ENCODE measurements at places on chromosomes 2 and 18.

DNA sequence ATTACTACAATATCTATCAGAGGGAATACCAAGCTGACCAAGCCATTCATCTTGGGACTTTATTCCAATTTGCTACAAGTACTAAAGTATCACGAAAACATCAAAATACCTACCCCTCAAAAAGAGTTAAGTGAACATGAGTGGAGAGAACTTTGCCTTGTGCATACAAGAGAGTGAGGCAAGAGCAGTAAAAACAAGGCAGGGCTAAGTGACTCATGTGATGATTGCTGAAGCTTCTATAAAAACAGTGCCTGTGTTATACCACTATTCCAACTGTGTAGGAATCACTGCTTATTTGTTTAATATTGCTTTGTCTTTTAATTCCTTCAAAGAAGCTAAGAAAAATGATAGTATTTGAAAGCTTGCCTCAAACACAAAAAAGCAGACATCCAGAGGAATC is 61.2 kb downstream of the FARSB start:
- no peak for DNase-seq

GRCh38 chr2:149871091-149871885 is 283.7 kb upstream of the MMADHC start:
- no peak for DNase-seq

DNA sequence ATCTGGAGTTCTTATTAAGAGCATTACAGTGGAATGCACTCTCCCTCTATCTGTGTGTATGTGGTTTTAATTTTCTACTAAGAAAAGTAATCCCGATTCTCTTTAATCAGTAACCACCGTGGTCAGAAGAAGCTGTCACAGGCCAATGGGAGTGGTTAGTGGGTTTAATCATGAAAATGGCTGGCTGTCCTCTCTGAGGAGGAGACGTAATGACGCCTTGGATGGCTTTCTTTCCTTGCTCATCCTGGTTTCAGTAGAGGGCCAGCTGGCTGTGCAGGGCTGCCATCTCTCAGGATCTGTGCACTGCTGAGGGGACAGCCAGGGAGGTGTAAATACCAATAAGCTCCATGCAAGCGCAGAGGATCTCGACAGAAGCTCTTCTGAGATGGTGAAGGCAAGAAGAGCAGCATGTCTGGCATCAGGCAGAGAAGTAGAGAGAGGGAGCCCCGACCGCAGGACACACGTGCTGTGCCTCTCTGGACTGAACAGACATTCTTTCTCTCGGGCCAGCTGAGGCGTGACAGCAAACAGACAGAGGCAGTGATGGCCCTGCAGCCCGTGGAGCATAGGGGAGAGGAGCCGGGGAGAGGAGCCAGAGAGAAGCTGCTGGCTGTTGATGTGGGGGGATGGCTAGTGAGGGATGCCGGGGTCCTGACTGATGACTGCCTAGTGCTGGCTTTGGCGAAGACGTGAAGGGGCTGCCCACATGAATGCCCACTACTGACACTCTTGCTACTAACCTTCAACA is 65.1 kb upstream of the DAPL1 start:
- DNase-seq: no peak

- no peak for DNase-seq
These were observed 106.2 kb downstream of the HDAC4 start for GRCh38 chr2:239294571-239295054.

GRCh38 chr18:73739098-73739497 is 408.5 kb downstream of the FBXO15 start:
- no peak for DNase-seq

GRCh38 chr18:60775978-60776377 is 403.4 kb upstream of the MC4R start:
- DNase-seq: no peak

- no peak for DNase-seq
These were observed 65.8 kb downstream of the CRIM1 start for GRCh38 chr2:36421379-36421778.

DNA sequence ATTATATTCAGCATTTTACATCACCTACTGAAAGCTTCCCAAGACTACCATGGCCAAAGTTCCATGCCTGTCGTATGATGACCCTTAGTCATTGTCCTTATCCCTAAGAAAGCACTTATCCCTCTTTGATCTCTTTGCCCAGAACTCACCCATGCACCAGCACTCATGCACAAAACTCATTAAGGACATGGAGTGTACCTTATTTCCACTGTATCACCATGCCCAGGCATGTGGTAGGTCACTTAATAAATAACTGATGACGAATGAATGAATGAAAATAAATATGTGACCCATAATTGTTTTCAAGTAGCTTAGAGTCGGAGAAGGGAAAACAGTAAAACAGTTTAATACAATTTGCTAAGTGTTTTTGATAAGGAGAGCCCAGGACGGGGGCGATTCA is 220.1 kb downstream of the IKZF2 start:
- no peak for DNase-seq

DNA sequence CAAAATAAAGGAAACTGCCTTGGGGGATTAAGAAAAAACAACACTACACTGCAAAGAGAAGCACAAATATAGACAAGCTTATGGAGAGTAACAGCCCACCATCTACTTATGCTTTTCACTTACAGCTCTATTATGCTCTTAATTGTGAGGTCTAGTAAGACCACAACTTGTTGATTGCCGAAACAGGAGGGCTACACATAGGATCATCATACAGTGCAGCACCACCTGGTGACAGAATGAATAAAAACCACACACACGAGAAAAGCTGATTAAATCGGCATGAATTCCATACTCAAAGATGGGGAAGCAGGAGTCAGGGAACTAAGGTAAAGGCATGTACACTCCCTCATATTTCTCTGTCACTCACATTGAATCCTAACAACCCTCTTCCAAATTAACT is 259.2 kb downstream of the IKZF2 start:
- DNase-seq: peak; percentile 1

DNA sequence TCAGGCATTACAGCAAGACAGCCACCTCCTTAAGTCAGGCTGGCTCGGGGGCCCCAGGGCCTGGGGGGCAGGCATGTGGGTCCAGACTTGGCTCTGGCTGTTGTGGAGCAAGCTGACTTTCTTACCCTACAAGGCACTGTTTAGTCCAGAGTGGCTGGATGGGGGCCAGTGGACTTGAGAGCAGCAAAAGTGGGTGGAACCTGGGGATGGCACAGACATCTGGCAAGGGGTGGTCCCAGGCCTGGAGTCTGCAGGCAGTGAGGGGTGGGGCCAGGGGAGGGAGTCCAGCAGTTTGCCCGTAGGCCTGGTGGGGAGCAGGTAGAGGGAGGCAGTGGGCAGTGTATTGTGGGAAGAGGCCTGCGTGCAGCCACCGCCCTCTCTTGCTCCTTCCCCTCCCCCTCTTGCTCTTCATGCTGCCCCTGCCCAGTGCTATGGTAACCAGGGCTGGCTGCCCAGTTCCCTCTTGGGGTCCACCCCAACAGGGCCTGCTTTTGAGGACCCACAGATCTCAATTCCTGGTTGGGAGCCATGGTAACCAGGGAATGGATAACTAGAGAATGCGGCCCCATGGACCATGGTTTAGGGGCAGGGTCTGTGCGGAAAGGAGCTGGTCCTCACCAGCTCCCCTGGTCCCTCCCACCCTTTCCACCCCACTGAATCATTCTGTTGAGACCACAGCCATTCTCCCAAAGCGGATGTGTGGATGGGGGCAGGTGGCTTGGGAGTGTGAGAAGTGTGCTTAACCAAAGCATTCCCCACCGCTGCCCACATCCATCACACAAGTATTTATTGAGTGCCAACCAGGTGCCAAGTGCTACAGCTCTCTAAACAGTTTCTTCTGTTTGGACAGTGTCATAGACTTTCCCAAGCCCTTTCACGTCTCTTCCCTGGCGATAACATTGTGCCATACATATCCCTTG is 19.3 kb downstream of the SPEG start:
- no peak for DNase-seq

- DNase-seq: peak; percentile 78
These were observed 153.4 kb downstream of the GPD2 start for GRCh38 chr2:156589381-156590079.

Measured in Kasumi-1 (cell line).